HS-27A (cell line): ENCODE measurements at places on chromosomes 11 and 22.

DNA sequence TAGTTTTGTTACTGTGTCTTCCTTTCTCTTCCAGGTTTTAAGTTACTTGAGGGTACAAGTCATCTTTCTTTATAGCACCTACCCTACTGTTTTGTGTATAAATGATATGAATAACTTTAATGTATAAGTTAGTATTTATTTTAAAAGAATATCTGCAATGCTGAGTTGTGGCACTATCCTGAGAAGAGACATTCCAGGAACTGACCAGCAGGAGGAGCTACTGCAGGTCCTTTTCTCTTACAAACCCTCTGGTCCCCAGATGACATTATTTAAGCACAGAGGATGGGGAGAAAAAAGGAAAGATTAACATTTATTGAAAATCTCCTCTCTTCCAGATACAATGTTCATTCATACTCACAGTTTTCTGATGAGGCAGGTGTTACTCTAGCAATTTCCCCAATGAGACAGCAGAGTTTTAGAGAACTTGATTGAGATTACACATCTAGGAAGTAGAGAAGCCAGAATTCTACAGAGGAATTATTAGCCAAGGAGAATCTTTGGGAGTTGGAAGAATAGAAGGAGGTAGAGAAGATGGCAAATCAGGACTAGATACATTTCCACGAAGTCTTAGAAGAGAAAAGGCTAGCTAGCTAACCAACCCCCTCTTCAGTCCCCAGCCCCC, 541.2 kb upstream of the API5 start:
- no peak for DNase-seq

DNA sequence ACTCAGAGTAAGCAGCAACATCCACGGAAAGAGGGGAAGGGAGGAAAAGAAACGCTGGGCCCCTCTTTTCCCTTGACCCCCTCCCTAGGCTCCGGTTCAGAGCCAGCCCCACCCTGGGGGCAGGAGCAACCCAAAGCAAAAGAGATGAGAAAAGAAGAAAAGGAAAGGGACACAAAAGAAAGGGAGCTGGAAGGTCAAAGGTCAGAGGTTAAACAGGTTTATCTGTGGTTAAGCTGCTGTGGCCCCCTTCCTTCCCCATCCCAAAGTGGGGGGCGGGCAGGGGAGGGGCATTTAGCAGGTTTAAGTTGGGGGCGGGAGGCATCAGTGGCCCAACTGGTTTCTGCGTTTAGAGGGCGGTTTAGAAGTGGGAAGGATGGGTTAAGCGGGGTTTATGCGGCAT, 35.6 kb downstream of the SLC22A12 start:
- DNase-seq, result no peak

DNA sequence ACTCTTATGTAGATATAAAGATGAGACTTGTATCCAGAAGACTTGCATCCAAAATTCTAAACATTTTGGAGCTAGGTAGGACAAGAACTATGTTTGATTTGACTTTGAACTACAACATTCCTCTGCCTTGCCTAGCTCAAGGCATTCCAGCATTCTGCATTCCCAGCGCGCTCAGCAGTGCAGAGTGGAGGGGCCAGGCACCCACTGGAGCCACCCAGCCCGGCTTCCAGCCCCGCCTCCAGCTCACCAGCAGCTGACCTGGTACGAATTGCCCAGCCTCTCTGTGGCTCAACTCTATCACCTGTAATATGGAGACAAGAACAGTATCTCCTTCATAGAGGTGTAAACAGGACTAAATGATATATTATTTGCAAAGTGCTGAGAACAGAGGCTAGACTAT, 28.8 kb downstream of the PRDM10 start:
- no peak for DNase-seq

DNA sequence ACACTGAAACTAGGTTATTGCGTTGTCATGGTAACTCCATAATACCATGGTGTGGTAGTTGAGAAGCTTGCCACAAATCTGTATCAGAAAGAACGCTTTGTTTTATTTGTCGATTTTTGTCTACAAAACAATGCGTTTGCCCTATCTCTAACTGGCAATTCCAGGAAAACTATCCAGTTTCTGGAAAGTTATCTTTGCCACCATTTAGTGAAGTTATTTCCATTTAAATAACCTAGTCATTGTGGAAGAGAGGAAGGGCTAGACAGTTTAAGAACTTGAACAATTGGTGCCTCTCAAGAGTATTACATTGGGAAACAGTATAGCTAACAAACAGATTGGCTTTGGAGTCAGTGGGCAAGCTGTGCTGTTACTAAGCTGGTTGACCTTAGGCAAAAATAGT, 7.9 kb downstream of the HSD17B12 start:
- DNase-seq, result no peak

GRCh38 chr22:49270595-49271368, 556.9 kb downstream of the BRD1 start:
- no peak for DNase-seq

DNA sequence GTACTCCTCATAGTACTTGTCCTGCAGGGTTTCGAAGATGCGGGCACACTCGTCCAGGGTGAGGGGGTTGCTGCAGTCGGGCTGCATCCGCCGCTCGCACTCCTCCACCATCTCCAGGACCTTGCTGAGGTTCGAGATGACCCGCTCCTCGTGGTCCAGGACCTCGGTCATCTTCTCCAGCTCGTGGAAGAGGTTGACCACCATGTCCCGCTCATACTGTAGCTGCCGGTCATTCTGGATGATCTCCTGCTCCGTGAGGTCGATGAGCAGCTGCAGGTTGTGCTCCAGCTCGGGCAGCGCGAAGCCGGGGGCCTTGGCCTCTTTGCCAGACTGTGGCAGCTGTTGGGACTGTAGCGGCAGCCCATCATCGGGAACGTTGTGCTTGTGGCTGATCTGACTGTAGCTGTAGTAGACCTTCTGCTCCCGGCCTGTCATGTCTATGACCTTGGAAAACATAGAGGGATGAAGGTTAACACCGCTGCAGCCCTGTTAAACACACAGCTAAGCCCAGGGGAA, 13.0 kb downstream of the TFIP11 start:
- no peak for DNase-seq

- no peak for DNase-seq
Observed at GRCh38 chr11:28114731-28115130, 6.5 kb downstream of the METTL15 start.

DNA sequence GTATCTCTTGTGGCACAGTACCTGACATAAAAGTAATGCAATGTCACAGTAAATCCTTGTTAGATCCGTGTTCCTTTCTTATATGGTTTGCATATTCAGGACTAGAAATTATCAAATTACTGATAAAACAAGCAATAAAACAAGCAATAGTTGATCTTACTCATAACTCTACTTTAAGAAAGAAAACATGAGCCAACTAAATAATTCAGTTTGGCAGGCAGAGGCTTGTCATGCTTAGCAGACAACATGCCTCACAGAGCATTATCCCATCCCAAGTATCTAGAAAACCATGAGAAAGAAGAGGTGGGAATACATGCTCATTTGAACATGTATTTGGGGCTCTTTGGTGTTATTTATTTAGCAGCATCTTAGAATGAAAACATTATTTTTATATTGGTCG, 241.9 kb downstream of the SOX6 start:
- DNase-seq, result no peak

- DNase-seq, result no peak
Observed at GRCh38 chr11:69912161-69912910, 93.1 kb upstream of the FGF3 start.

DNA sequence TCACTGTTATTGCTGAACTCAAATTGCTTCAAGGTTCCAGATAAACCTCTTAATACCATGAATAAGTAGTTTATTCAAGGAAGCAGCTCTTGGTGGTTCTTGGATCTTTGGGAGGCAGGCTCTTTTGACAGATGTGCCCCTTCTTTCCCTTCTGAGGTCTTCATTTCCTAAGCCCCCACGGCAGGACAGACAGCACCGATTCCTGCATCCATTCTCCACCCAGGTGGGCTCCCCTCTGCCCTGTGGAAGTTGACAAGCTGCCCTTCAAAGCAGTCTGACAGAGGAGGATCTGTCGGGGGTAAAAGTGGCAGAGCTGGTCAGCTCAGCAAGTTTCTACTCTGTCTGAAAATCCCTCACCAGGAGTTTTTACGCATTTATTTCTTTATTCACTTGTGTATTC, 605.3 kb upstream of the B3GAT1 start:
- no peak for DNase-seq

DNA sequence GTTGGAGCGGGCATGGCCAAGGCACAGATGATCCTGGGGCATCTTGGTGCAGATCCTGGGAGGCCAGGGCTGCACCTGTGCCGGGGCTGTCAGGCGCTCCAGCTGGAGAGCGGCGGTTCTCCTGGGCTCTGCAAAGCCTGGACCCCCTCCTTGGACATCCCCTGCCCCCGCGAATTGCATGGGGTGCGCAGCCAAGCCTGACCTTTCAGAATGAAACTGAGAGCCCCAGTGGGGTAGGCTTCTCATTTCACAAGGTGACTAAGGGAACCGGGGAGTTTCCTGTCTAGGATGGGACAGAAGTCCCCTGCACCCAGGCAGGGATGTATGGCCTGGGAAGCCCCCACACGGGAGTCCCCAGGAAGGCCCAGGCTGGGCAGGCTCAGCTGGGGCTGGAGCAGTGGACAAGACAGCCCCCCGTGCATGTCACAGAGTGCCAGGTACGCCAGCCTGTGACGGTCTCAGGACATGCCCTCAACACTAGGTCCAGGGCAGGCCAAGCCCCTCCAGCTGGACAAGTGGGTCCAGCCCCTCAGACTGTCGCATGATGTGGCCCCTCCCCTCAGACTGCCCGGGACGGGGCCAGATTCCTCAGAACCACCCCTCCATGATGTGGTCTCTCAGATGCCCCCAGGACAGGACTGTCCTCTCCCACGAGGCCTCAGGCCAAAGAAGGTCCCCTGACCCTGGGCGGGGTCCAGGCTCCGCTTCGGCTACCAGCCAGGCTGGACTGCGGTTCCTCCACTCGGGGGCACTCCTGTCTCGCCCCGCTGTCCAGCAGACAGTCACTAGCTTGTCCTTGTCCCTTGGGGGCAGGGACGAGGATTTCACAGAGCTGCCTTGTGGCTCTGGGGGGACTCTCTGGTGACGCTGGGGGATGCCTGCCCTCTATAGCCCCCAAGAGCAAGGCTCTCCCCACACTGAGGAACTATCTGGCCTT, 2.3 kb downstream of the LSP1 start:
- DNase-seq, result no peak

- DNase-seq, result peak; percentile 79
Observed at GRCh38 chr11:38460429-38460828, 1862.4 kb upstream of the RAG2 start.

DNA sequence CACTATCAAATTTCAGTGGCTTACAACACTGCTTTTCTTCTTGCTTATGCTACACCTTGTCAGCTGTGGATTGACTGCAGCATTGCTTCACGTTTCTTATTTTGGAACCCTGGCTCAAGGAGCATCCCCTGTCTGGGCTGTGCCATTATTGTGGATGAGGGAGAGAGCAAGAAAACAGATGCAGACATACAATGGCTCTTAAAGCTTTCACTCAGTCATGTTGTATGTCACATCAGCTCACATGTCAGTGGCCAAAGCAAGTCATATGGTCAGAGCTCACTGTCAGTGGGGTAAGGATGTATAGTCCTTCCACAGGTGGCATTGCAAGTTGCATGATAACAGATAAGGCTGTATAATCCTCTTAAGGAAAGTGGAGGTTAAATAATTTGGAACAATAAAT, 10.0 kb downstream of the ARHGEF12 start:
- DNase-seq, result no peak

DNA sequence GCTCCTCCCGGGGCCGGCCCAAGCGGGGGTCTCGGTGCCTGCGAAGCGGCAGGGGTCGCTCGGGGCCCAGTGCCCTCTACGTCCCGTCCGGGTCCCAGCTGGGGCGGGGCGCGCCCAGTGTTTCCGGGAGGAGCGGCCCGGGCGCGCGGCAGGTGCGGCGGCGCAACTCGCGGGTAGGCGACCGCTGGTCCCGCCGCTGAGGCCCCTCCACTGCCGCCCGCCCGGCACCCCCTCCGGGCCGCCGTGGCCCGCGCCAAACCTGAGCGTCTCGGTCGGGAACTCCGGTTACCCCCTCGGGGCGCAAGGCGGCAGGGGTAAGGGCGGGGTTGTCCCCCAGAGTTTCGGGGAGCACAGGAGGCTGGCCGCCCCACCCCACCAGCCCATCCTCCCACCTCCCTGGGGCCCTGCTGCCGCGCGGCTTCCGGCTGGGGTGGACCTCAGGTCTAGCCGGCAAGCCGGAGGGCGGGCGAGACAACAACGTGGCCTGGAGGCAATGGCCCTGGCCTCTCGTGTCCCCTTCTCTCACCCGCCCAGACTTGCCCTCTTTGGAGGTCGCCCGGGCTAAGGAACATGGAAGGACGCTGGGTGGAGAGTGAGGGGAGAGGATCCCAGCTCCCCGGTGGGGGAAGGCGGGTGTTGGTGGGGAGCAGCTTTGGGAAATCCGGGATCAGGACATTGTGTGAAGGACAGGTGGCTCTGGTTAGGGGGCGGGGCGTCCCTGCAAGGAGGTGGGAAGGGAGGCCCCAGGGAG, 398 bp upstream of the CRACR2B start:
- no peak for DNase-seq

- no peak for DNase-seq
Observed at GRCh38 chr22:46055181-46055875, 78.4 kb upstream of the WNT7B start.

DNA sequence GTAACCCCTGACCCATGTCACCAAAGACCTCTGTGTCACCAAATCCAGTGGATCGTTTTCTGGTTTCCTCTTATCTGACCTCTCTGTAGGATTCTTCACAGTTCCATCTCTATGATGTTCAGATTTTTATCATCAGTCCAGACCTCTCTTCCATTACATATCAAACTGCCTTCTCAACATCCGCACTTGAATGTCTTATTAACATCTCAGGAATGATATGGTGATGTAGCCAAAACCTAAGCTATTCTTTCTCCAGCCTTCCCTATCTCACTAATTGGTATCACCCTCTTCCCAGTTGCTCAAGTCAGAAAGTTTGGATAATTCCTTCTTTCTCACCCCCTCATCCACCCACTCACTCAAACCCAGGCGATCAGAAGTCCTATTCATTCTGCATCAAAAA, 13.4 kb downstream of the APLNR start:
- DNase-seq, result no peak

- no peak for DNase-seq
Observed at GRCh38 chr22:35386670-35387288, 5.9 kb downstream of the HMOX1 start.

- DNase-seq, result no peak
Observed at GRCh38 chr11:46981436-46981835, 44.9 kb downstream of the CSTPP1 start.

DNA sequence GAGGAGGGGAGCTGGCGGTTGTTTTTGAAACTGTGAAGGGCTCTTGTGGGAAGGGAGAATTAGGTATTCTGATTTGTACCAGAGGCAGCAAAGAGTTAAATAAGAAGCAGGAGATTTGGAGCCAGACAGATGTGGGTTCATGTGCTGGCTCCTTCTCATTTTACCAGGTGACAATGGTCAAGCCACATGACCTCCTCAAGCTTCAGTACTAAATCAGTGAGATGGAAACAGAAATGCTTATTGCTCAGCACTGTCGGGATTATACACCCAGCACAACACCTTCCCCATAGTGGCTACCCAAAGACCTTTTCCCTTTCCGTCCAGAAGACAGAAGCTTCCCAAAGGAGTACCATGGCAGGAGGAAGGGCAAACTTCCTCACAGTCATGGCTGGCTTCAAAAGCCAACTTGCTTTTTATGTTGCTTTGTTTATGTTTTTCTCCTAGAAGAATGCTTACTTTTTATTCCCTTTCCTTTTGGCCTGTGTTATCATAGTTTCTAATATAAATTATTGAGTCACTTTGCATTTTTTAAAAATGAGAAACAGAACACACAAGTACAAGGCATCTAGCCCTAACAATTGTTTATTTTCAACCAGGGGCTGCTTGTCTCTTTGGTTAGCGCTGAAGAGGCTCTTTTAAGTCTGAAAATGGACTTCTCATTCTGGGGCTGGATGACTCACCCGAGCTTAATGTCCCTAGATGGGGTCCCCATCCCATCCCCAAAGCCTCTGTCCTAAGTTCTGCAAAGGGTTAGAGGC, 181.5 kb upstream of the ZBED5 start:
- no peak for DNase-seq

- DNase-seq, result no peak
Observed at GRCh38 chr22:37218399-37218770, 6.1 kb upstream of the SSTR3 start.
